Activated T-cell treated with anti-CD3 and anti-CD28 coated beads, Interleukin-2, amount 50 U/mL, for 1 hour (primary cell): ENCODE measurements at places on chromosomes 4 and X.

DNA sequence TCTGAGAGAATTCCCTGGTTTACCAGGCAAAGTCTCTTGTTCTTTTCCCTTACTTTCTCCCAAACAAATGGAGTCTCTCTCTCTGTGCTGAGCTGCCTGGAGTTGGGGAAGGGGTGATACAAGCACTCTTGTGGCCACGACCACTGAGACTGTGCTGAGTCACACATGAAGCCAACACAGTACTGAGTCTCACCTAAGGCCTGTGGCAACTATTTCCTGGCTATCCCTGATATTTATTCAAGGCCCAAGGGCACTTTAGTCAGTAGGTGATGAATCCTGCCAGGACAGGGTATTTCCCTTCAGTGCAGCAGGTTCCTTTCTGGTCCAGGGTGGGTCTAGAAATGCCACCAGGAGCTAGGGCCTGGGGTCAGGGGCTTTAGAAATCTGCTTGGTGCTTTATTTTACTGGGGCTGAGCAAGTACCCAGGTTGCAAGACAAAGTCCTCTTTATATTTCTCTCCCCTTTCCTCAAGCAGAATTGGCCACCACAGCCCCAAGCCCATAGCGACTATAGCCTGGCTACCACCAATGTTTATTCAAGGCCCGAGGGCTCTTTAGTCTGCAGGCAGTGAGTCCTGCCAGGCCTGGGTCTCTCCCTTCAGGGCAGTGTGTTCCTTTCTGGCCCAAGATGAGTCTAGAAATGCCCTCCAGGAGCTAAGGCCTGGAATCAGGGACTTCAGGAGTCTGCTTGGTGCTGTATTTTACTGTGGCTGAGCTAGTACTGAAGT, 10.5 kb downstream of the ARL13A start:
- DNase-seq: no peak

DNA sequence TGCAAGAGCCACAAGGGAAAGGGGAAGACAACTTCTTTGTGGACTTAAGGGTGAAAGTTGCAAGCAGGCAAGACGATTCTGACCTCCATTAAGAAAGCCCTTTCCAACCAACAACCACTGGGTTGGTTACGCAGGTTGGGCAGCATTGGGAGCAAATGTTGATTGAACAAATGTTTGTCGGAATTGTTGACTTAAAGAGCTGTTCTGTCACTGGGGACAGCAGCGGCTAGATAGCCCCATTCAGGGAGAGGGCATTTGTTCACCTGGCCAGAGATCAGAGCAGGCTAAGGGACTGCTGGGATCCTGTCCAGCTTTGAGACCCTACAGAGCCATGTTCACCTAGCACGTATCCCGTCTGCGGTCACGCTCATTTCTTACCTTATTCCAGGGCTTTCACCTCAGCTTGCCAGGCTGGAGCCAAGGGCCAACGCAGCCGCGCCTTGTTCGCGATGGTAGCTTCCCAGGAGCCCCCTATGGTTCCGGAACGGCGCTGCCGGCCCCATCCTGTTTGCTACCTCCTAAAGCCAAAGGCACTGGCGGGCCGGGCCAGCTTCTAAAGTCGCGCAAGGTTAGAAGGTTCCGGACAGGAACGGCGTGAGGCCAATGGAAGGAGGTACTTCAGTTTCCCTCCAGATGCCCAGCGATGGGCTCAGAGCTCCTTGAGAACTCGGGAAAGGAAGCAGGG, 24.6 kb downstream of the F9 start:
- DNase-seq: no peak

DNA sequence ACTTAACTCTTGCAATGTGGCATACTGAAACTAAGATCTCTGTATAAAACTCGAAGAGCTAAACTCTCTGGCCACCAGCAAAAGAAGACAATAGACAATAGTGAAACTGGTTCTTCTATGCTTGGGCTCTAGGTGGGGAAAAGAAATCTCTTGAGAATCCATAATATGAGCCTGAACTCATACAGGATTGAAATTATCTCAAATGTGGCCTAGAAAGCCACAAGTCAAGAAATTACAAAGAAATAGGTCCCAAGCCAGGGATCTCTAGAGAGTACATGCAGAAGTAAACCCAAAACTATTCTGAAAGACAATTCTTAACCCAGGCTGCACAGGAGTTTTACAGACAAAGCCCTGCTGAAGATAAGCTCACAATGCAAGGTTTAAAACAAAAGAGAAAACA, 127.4 kb downstream of the ANAPC10 start:
- no peak for DNase-seq

DNA sequence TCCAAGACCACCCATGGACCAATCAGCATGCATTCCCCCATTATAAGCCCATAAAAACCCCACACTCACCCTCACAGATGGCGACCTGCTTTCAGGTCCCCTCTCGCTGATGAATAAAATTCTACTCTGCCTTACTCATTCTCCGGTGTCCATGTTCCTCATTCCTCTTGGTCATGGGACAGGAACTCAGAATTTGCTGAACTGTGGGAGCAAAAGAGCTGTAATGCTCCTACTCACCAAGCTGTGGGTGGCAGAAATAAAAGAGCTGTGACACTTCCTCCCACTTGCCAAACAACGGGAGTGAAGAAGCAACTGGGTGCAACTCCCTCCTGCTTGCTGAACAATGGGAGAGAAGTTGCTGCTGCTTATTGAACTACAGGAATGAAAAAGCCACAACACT, 168.5 kb upstream of the PCDH18 start:
- DNase-seq: no peak

GRCh38 chrX:12138361-12139313, at the start of gene FRMPD4:
Gene FRMPD4, plus strand, starts transcription at chrX:12138473. Its CDS starts 499 bp downstream, at chrX:12138972.
- DNase-seq: no peak

- no peak for DNase-seq
Observed at GRCh38 chr4:84632092-84632491, 49.2 kb downstream of the CDS1 start.

- no peak for DNase-seq
Observed at GRCh38 chr4:124179506-124180186, 532.9 kb downstream of the ANKRD50 start.

- no peak for DNase-seq
Observed at GRCh38 chrX:130714135-130714534, 188.9 kb downstream of the ENOX2 start.

GRCh38 chr4:110671679-110672078, 48.8 kb upstream of the PITX2 start:
- DNase-seq: no peak

GRCh38 chrX:102599084-102599950, at the start of gene ARMCX5:
Gene ARMCX5, plus strand, starts transcription at chrX:102599515. Its CDS starts 2,627 bp downstream, at chrX:102602142.
- peak; percentile 64 for DNase-seq

- peak; percentile 13 for DNase-seq
Observed at GRCh38 chr4:106316773-106317409, 541 bp downstream of the AIMP1 start.

DNA sequence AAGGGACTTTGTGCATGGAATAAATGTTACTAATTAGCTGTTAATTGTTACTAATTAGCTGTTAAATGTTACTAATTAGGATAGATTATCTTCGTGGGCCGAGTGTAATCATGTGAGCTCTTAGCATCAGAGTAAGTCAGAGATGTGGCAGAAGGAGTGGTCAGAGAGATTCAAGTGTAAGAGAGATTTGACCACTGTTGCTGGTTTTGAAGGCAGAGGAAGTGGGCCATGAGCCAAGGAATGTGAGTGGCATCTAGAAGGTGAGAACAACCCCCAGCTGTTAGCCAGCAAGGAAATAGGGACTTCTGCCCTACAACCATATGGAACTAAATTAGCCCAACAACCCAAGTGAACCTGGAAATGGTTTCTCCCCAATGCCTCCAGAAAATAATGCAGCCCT, 28.2 kb downstream of the ODAPH start:
- no peak for DNase-seq

GRCh38 chrX:64975491-64975890, 759 bp downstream of the ZC4H2 start:
- peak; percentile 38 for DNase-seq

DNA sequence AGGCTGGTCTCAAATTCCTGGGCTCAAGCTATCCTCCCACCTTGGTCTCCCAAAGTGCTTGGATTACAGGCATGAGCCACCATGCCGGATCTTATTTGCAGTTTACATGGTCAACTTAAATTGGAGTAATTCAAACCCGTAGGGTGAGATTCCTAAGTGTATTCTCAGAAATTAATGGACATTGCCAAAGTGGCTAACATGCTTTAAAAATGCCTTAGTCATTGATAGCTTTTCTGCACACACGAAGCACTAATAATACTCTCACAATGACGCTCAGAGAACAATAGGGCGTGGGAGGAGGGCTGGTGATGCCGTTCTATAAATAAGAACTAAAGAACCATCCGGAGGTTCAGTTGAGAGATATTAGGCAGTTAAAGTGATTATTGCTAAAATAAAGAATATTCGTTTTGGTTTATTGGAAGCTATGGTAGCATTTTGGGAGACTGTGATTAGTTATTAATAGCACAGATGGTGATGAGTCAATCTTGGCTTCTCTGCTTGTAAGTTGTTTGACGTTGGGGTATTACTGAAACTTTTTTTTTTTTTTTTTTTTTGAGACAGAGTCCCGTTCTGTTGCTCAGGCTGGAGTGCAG, 79.1 kb downstream of the TRAPPC11 start:
- DNase-seq: no peak

GRCh38 chr4:182808673-182809416, 108.3 kb downstream of the DCTD start:
- peak; percentile 42 for DNase-seq

- no peak for DNase-seq
Observed at GRCh38 chrX:110036162-110037033, 33.5 kb downstream of the TMEM164 start.

DNA sequence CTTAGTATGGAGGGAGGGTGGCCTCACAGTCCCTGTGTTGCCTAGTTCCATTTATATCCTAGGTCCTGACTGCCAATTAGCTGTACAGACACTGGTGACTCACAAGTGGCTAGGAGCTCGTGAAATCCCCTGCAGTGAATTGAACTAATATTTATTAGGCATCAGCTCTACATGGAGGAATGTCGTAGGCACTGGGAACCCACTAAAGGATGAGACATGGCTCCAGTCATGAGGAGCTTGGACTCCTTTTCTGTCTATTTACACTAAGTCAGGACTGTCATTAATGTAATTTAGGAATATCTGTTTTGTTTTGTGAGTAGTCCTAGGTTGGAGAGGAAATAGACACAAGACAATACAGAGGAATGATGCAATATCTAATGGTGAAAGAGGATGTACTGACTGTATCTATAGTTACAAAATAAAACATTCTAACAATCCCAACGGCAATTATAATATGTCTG, 67.7 kb downstream of the MID1IP1 start:
- DNase-seq: no peak

- no peak for DNase-seq
Observed at GRCh38 chr4:173397604-173398003, 1.3 kb downstream of the SCRG1 start.

- DNase-seq: no peak
Observed at GRCh38 chrX:108740299-108740774, 4.0 kb upstream of the IRS4 start.

- peak; percentile 52 for DNase-seq
Observed at GRCh38 chrX:1534301-1535168, 2.5 kb downstream of the P2RY8 start.
